ENCODE measurements at places on chromosomes 7 and 10. TPM values are rescaled to one million over a fixed set of nuclear protein-coding genes. Genes with fewer than 3 reads are reported as not detected.
A peak's percentile ranks its signal among the peaks of the same experiment; 100 is the strongest.

- DNase-seq = no peak
Measured at GRCh38 chr7:99699946-99700345, 20.1 kb upstream of the CYP3A5 start.

- no peak for DNase-seq
Measured at GRCh38 chr10:68508090-68508489, 19.2 kb downstream of the SLC25A16 start.

DNA sequence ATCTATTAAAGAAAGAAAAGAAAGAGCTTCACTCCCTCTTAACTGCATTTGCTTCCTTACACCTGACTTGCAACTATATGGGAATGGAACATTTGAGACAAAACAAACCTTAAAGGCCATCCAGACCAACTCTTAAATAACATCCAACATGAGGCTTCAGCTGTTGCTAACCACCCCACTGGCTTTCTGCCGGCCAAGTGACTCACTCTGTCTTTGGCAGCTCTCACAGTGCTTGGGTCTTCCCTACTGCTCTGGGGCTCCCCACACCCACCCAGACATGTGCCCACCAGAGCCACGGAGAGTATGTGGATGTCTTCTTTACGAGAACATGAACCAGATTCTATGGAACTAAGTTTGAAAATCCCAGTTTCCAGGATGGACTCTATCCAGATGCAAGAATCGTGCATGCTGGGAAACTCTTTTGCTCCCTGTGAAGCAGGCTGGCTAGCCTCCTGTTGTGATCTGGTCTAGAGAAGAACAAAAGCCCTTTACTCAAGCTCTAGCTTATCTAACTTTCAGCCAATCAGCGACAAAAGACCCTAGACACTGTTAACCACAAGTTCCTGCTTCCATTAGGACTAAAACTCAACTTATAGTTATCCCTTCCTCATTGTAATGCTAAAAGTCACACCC is 245.7 kb downstream of the TCERG1L start:
- no peak for DNase-seq

GRCh38 chr7:112186300-112186699 is 19.9 kb downstream of the DOCK4 start:
- DNase-seq = no peak

- DNase-seq = no peak
Measured at GRCh38 chr7:74294191-74294998, 5.2 kb downstream of the CLIP2 start.

DNA sequence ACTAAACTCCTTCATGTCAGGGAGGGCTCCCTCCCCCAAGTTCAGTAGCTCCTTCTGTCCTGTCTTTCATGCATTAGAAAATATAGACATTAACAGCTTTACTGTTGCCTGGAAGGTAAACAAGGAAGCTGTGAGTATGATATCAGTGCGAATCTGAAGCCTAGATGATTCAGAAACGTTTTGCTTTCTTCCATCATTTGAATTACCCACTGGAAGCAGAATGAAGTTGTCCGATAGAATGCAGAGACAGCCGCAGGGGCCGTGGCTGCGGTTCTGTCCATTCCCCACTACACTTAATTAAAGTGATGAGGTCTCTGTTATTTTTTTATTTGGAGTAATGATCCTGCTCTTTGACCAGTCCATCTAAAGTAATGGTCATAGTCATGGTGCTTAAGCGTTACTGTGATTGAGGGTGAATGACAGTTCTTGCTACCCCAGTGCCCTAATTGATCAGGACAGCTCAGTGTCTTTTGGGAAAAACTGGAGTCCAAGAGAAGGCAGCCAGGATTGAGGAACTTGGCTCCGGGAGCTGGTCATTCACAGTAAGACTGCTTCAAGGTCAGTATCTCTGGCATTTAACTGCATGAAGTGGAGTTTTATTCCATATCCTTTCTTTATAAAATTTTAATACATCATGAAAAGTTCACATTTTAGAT is 69.9 kb downstream of the PTPRE start:
- no peak for DNase-seq

DNA sequence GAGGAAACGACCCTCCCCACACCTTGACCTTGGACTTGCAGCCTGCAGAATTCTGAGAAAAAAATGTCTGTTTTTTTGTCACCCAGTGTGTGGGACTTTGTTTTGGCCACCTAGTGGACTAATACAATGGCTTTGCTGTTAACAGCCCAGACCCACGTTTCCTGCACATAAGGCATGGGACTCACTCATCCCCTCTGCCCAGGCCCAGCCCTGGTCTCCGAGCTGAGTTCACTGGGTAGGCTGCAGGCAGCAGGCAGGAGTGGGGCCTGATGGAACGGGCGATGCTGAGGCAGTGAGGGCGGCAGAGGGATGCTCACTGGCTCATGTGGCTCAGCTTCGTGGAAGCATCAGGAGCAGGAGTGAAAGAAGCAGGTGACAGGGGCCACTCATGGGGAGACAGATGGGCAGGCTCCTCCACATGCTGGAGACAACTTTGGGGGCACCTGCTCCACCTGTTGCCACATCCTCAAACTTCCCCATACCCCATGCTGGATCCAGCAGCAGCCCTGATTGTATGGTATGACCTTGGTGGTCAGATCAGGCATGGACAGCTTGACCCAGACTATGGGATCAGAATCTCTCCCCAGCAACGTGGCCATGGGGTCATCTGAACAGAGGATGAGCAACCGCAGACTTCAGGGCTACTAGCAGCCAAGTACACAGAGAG is 65.8 kb upstream of the ANTXRL start:
- DNase-seq = no peak

GRCh38 chr7:138460176-138460648 is at the start of gene TRIM24:
TSS of gene TRIM24 (plus strand) at chr7:138460259. CDS start at chr7:138460549, 290 bp downstream.
- DNase-seq = no peak

DNA sequence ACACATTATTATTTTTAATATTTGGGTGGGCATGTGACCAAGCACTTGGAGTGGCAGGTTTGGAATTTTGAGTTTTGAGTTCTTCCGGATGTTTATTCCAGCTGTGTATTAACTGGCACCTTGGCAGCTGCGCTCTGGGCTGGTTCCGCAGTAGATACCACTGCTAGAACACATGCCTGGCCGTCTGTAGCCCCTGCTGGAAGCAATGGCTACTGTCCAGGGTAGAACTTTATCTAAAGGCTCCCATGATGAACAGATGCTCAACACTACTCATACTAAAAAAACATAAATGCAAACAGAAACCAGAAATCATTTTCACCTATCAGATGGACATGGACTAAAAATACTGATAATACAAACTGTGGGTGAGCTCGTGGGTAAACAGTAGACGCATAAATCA is 19.4 kb upstream of the SH3PXD2A start:
- DNase-seq = no peak

DNA sequence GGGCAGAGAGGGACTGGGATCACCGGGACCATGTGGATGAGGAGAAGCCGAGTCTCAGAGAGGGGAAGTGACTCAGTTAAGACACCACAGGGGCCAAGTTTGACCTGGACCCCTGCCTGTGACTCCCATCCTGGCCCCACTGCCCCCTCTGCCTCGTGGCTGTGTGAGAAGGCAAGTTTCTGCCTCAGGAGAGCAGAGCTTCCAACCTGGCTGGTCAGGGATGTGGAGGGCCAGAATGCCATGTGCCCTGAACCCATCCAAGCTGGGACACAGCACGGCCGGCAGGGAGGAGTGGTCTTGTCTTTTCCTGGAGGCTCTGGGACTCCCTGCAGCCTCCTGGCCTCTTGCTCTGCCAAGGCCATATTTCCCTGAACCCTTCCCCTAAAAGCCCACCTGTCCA is 19.5 kb downstream of the WDFY4 start:
- no peak for DNase-seq

DNA sequence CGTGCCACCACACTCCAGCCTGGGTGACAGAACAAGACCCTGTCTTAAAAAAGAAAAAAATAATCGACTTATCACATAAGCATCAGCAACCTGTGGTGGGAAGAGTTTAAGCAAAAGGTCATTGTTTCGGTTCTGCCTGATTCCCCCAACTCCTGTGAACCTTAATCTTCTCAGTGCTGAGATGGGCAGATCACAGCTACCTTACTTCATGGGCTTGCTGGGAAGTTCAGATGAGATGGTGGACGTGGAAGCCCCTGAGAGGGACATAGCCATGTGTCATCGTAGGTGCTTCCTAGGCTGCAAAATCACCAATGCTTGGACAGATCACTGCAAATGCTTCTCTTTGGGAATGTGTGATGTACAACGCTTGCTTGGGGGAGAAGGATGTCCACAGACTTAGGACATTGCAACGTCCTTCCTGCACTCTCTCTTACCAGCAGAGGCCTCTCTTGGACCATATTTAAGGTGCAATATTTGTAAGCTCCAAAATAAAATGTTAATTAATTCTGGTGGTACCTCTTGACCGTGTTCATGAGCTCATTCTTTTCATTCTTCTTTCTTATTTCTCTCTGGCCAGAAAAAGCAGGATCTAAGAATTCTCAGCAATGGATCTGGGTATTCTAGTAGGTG is 8.6 kb downstream of the GJD4 start:
- DNase-seq = no peak

GRCh38 chr7:115356139-115356746 is 434.3 kb downstream of the MDFIC start:
- DNase-seq = no peak

DNA sequence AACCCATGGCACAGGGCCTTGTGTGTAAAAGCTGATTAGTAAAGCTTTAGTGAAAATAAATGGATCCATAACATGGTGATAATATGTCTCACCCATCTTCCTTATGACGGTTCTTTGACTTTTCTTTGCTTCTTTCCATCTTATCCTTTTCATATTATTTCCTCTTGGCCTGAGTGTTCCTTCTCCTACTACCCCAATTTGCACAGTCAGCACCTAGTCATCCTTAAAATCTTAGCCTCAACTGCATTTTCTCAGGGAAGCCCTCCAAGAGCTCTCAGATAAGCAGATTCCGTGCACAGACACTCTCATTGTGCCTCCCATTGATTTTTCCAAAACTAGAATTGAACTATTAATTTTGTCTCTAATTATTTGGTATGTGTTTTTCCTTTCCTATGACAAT is 112.4 kb downstream of the PTN start:
- DNase-seq = no peak

- no peak for DNase-seq
Measured at GRCh38 chr10:124375353-124375614, 43.4 kb downstream of the OAT start.

- DNase-seq = no peak
Measured at GRCh38 chr10:64219271-64220025, 698.2 kb downstream of the REEP3 start.

- no peak for DNase-seq
Measured at GRCh38 chr10:109417803-109418202, 505.5 kb downstream of the XPNPEP1 start.

- DNase-seq = no peak
Measured at GRCh38 chr7:41544241-41544640, 158.6 kb downstream of the INHBA start.

DNA sequence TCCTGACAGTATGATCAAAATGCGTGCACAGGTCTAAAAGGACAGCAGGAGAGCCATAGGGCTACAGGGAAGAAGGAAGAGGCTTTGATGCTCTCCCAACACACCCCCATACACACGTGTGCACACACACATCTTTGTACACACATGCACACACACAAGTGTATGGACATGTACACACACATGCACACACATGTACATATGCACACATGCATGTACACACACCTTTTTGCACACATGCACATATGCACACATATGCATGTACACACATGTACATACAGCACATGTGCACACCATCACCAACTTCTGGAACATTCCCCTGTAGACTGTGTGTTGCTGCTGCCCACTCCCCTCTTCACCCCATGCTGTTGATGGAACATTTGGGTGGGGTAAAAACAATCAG is 255.6 kb upstream of the CTBP2 start:
- no peak for DNase-seq

GRCh38 chr10:123583639-123584418 is 82.3 kb upstream of the GPR26 start:
- DNase-seq = peak; percentile 57

GRCh38 chr7:130614449-130614848 is 54.1 kb downstream of the COPG2 start:
- no peak for DNase-seq

DNA sequence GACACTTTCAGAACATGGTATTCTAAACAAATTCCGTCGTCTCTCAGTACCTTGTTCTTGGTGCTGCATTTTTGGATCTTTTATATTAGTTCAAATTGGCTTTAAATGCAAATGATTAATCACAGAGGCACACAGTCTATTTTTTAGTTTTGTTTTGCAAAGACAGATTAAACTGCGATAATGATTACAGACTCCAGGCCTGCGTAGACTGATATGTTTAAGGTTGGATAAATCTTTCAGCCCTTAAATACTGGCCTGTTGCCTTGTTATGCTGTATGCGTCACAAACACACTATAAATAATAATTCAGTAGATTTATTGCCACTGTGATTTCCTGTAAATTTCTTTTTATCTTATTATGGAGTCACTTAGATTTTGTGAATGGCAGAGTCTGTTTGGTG is 19.3 kb downstream of the CACNB2 start:
- DNase-seq = no peak

DNA sequence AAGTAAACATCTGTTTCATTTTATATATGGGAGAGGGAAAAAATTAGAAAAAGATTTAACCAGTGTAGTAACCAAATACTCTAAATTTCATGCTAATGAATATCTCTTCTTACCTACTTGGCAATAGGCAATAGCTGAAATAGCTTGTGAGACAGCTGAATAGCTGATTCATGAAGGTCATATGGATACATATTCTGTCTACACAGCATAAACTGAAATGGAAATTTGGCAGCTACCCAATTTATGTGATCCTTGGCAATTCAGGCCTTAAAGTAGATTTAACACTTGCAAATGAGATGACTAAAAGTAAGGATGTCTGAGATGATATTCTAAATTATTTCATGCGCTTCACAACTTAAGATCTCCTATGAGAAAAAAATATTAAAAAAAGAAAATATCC is 261.2 kb upstream of the SEMA3A start:
- DNase-seq = no peak

DNA sequence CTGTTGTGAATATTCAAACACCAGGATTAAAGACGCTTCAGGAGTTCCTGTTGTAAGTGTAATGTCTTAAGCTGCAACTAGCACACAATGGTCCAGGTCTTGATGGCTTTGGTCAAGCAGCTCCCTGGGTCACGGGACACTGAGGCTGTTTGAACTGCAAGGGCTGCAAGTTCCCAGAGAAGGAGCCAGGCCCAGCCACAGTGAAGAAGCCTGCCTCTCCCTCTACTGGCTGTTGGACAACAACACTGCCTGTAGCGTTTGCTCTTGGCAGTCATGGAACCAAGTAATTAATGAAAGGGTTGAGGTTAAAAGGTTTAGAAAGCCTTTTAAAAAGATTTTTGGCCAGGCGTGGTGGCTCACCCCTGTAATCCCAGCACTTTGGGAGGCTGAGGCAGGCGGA is 31.9 kb upstream of the GUSB start:
- no peak for DNase-seq

The STMP1 gene
- polyA plus RNA-seq = 34.2 TPM

The CAV2 gene
- 86.5 TPM for polyA plus RNA-seq

The SHH gene
- polyA plus RNA-seq = 8.6 TPM

The GNG11 gene
- polyA plus RNA-seq = 31.9 TPM

The MYL7 gene
- polyA plus RNA-seq = 1.9 TPM

The MRC1 gene
- 32.7 TPM for polyA plus RNA-seq

The ARID5B gene
- 23.5 TPM for polyA plus RNA-seq

The GNGT1 gene
- not detected for polyA plus RNA-seq

The NXPH1 gene
- polyA plus RNA-seq = 0.14 TPM

The BCL7B gene
- polyA plus RNA-seq = 79.2 TPM

The CDH23 gene
- 3.6 TPM for polyA plus RNA-seq

The VPS41 gene
- polyA plus RNA-seq = 20.3 TPM

The AGBL3 gene
- polyA plus RNA-seq = 1.4 TPM

The OR2A42 gene
- 0.04 TPM for polyA plus RNA-seq

The A1CF gene
- polyA plus RNA-seq = 0.08 TPM
